ENCODE measurements at places on chromosomes 1 and 21.
A peak's percentile ranks its signal among the peaks of the same experiment; 100 is the strongest.

GRCh38 chr1:54415991-54416390 is 9.8 kb upstream of the SSBP3 start:
- no peak for DNase-seq

GRCh38 chr1:206769304-206769731 is 1.3 kb upstream of the IL19 start:
- peak; percentile 93 for DNase-seq

DNA sequence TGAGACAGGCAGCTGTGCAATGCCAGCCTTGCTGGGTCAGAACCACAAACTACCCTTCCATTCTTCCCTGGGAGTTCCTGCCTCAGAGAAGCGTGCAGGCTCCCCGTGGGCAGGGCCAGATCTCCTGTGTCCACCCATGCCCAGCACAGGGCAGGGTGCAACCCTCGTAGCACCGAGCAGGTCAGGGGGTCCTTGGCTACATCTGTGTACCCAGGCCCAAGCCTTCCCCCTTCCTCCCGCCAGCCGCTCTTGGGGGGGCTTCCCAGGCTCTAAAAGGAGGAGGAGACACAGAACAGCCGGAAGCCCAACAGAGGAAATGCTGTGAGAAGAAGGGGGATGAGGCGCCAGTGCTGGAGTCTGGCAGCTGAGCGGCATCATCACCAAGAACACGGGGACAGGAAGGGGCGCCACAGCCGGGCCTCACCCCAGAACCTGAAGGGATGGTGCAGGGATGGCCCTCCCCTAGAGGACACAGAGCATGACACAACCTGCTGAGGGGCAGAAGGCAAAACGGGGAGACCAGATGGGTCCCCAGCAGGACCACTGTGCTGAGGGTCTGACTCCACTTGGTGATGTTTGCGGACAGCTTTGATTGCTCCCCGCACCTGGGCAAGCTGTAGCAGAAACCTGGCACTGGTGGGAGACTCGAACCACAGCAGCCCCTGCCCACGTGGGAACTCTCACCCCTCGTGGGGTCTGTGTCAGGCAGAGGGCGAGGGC is 233.2 kb downstream of the NPHP4 start:
- no peak for DNase-seq

GRCh38 chr1:162133566-162133965 is 64.1 kb downstream of the NOS1AP start:
- DNase-seq: no peak

DNA sequence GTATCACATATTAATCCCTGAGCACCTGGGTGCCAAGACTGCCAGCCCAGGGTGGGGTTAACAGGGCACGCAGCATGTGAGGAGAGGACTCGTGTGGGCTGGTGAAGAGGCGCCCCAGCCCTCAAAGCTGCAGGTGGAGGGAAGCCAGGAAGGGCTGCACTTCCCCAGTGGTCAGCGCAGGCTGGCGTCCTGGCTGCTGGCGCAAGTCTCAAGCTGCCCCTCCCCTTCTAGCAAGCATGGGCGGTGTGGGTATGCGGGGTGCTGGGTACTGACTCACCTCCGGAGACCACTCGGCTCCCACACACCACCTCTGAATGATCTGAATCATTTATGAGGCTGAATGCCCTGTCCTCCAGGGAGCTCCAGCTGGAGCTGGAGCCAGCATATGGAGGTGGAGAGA is 44.0 kb downstream of the EIF2D start:
- DNase-seq: peak; percentile 58

- DNase-seq: no peak
Measured at GRCh38 chr1:95793893-95794292, 559.9 kb downstream of the RWDD3 start.

DNA sequence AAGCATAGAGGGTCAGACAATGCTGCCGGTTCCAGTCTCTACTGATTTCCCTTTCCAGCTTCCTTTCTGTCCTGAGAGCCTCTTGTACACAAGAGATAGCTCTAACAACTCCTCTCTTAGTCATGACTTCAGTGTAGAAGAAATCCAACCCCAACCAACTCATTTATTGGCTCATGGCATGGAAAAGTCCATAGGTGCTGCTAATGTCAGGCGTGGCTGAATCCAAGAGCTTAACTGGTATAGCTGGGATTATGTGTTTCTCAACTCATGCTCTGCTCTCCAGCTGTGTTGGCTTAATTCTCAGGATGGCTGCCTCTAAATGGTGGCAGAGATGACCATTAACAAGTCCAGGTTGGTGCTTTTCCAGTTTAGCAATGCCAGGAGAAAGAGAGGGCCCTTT is 12.4 kb upstream of the THRAP3 start:
- DNase-seq: no peak

GRCh38 chr1:17189632-17189990 is 15.3 kb upstream of the PADI1 start:
- DNase-seq: no peak

GRCh38 chr1:100443811-100444571 is 91.7 kb downstream of the CDC14A start:
- DNase-seq: peak; percentile 36

- DNase-seq: no peak
Measured at GRCh38 chr1:117555806-117556205, 50.0 kb upstream of the TENT5C start.

GRCh38 chr1:222454782-222455181 is 93.1 kb downstream of the HHIPL2 start:
- no peak for DNase-seq

GRCh38 chr21:32813265-32813903 is 41.8 kb upstream of the PAXBP1 start:
- no peak for DNase-seq

GRCh38 chr1:98427664-98428063 is 233.9 kb upstream of the SNX7 start:
- no peak for DNase-seq

DNA sequence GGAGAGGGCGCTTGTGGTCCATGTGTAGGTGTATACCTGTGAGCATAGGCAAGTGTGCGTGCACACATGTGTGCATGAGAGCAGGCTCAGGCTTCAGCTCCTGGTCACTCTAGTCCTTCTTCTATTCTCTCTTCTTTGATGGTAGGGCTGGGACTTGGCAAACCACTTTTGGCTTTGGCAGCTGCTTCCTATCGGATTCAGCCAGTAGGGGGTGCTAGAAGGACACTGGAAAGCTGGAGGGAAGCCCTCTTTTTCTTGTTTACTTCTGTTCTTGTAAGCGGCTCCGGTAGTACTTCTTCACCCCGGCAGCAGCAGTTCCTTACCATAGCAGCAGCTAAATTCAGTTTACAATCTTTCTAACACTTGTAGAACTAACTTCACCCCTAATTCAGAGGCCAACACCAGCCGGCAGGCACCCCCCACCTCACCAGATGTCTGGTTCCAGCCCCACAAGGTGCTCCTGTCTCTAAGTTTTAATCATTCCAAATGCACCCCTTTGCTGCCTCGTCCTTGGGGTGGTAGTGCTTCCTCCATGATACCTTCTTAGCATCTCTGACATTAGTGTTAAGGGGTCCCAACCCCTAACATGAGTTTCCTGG is 25.1 kb downstream of the NENF start:
- DNase-seq: peak; percentile 79

- DNase-seq: no peak
Measured at GRCh38 chr1:34900775-34901502, 28.5 kb downstream of the DLGAP3 start.

- DNase-seq: no peak
Measured at GRCh38 chr1:24443241-24443656, 27.6 kb downstream of the NIPAL3 start.

GRCh38 chr21:38733972-38734546 is 71.7 kb upstream of the ETS2 start:
- peak; percentile 81 for DNase-seq

- DNase-seq: no peak
Measured at GRCh38 chr1:165616054-165616612, 14.9 kb upstream of the MGST3 start.

DNA sequence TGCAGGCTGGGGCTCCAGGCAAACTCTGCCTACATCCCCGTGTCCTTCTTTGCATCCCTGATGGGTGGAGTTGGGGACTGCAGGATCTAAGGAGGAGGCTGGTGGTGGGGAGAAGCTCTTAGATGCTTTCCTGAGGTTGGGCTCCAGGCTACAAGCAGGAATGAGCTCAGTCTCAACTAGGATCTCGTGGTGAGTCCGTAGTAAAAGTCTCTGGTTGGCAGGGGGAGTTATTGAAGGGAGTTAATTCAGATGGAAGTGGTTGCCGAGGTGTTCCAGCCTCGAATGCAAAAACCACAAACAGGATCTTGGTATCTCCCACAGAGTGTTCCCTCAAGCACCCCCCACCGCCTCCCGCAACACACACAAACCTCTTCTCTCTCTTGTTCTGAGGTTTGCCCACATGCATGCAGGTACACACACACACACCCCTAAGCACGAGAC is 35.0 kb downstream of the TMCC2 start:
- no peak for DNase-seq

- no peak for DNase-seq
Measured at GRCh38 chr1:206003854-206004800, 932 bp upstream of the RAB7B start.

DNA sequence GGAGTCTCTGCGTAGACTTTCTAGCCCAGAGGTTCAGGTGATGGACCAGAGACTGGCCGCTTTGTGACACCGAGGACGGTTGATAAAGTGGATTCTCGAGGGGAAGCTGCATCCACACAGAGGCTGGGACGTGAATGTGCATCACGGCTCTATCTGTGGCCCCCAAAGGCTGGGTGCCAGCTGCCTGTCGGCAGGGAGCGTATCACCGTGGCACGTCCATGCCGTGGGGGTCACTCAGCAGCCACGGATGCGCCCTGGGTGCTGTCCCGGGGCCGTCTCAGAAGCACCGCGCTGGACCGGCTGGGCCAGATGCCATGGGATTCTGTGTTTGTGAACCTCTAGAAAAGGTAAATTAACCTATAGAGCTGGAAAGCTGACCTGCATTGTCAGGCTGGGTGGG is 57.2 kb upstream of the TRAPPC10 start:
- no peak for DNase-seq

- DNase-seq: no peak
Measured at GRCh38 chr21:39118061-39118460, 65.2 kb downstream of the PSMG1 start.

DNA sequence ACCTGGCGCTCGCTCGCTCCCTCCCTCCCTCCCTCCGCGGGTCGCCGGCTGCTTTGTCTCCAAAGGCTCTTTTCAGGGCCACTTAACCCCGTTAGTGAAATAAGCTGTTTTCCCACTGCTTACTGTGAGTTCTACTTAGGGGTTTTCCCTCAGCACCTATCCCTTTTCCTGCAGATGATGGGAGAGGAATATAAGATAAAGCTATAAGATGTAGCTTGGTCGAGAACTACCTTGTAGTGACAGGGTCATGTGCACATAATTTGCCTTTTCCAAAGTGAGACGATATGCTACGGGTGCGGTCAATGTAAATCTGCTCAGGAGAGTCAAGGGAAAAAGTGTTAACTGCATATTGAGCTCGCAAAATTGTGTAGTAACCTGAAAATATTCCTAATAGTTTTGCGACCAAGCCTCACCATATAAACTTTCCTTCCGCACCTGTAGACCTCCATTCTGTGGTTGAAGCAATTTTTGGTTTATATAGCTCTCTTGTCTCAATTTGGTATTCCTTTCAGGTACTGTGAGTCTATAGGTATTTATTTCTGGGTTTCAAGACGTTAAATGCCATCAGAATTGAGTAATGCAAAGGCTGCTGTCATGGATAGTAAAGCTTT is 55.8 kb upstream of the BOLA1 start:
- peak; percentile 48 for DNase-seq

DNA sequence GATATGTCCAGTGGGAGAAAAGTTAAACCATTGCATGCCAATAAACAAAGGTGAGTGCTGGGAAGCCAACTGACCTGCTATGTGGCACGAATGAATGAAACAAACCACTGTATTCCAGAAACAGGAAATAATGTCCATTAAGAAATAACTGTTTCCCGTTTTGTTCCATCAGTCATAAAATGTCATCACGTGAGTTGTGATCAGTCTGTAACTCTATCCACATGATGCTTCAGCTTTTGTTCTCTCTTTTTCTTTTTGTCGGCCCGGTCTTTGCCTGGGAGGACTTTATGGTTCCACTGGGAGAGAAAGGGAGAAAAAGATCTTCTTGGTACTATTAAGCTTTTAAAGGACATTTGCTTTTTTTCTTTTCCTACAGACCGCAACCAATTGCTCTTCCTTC is 179.9 kb downstream of the TGFB2 start:
- DNase-seq: no peak

GRCh38 chr21:35503671-35504070 is 454.6 kb upstream of the RUNX1 start:
- DNase-seq: peak; percentile 53

GRCh38 chr1:1441002-1441888 is 5.8 kb downstream of the VWA1 start:
- DNase-seq: peak; percentile 36

DNA sequence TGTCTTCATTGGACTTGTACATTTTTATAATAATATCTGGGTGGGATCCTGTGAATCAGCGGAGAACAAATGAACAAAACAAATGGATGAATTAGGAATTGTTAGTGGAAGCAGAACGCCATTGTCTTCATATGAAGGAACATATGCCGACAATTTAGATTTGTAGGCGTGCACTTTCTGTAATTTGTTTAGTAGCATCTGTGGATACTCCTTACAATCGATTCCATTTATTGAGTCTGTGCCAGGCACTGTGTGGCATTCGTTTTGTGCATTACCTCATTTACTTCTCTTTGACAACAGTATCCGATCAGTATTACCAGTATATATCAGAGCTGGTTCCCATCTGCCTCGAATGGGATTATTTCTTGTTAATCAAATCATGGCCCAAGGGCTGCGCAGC is 61.9 kb downstream of the PRDM2 start:
- no peak for DNase-seq

GRCh38 chr1:59383963-59384362 is 87.1 kb downstream of the FGGY start:
- DNase-seq: no peak

DNA sequence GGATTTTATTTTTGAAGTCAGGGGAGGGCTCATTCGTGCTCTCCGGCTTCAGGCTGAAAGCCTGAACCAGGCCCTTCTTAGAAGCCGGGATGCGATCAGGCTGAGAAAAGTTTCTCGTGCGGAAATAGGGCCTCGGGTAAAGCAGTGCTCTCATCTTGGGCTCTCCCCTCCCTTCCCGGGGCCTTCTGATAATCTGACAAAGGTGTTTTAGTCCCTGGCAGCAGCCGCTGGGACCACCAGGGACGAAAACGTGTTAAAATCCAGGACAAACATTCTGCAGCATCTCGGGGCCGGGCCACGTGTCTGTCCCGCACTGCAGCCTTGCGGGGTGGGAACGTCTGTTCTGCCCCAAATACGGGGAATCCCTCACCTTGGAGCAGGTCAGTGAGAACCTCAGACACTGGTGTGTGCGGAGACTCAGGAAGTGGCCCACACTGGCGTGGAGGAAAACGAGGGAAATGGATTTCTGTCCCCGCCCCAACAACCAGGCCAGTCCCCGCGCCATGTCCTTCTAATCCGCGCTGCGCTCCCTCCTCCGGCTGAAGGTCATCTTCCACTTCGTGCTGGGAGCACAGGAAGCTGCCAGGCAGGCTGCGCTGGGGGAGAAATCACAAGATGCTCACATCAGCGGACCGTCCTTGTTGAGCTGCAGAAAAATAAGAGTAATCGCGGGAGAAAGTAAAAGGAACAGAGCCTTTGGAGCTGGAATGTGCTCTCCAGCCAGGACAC is 16.6 kb upstream of the AJAP1 start:
- no peak for DNase-seq

GRCh38 chr1:101532377-101532776 is 295.6 kb downstream of the S1PR1 start:
- no peak for DNase-seq

GRCh38 chr1:10253755-10254154 is 43.4 kb downstream of the KIF1B start:
- DNase-seq: peak; percentile 79

- peak; percentile 36 for DNase-seq
Measured at GRCh38 chr21:42496839-42497202, 797 bp upstream of the RSPH1 start.

- no peak for DNase-seq
Measured at GRCh38 chr21:32233722-32234301, 45.0 kb downstream of the MIS18A start.
